Motor neuron (in vitro differentiated cells): ENCODE measurements at places on chromosomes 1 and 21.

DNA sequence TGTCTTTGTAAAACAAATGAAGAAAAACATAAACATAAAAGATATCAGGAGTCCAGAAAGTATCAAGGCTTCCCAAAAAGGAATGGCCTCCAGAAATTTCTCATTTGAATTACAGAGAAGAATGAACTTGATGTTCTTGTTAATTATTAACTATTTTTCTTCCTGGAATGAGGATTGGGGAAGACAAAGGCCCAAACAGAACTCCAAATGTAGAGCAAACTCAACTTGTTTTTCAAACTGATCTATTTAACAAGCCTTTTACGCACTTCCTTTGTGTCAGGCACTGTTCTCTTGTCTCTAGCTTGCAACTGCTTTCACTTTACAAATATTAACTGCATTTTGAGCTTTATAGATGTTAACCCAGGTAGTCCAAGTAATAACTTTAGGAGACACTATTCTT lies 45.5 kb downstream of the LAMC2 start:
- no peak for ATAC-seq

DNA sequence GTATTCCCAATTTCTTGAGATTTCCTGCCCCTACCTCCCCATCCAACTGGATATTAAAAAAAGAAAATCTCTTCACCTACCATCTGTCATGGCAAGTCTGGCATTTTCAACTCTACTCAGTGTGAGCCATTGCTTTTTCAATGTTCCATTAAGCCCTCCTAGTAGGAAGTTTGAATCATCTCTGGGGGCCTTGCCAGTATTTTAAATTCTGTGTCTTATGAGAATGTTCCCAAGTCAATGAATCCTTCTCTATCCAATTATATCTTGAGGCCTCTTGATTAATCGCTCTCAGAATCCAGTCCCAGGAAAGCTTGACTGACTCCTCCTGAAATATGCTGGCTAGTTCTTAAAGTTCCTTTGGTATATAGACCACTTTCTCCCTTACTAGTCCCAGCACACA lies 91.5 kb downstream of the NGF start:
- no peak for ATAC-seq

- no peak for ATAC-seq
Observed at GRCh38 chr1:220813013-220813412, 26.3 kb downstream of the MTARC1 start.

- no peak for ATAC-seq
Observed at GRCh38 chr1:55047611-55048010, 8.3 kb downstream of the PCSK9 start.

GRCh38 chr1:164423136-164423535 lies 135.8 kb upstream of the PBX1 start:
- no peak for ATAC-seq

DNA sequence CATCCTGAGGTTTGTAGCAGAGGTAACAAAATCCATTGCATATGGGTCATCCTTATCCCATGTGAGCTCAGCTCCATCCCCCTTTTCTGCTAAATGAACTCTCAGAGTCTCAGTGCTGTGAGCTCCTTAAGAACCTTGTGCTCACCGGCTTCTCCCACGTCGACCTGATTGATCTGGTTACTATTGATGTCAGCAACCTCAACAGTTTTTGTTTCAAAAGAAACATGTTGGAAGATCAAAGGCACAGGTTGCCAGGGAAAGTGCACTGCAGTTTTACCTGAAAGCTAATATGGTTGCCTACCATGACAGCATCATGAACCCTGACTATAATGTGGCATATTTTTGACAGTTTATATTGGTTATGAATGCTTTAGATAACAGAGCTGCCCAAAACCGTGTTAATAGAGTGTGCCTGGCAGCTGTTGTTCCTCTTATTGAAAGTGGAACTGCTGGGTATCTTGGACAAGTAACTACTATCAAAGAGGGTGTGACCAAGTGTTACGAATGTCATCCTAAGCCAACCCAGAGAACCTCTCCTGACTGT lies 131.4 kb downstream of the HS2ST1 start:
- no peak for ATAC-seq

- ATAC-seq: peak; percentile 27
Observed at GRCh38 chr1:223837206-223837605, 8.5 kb downstream of the TP53BP2 start.

- ATAC-seq: peak; percentile 66
Observed at GRCh38 chr1:25810341-25811299, 9.1 kb upstream of the MTFR1L start.

- ATAC-seq: no peak
Observed at GRCh38 chr1:145884675-145885074, 991 bp downstream of the ANKRD35 start.

DNA sequence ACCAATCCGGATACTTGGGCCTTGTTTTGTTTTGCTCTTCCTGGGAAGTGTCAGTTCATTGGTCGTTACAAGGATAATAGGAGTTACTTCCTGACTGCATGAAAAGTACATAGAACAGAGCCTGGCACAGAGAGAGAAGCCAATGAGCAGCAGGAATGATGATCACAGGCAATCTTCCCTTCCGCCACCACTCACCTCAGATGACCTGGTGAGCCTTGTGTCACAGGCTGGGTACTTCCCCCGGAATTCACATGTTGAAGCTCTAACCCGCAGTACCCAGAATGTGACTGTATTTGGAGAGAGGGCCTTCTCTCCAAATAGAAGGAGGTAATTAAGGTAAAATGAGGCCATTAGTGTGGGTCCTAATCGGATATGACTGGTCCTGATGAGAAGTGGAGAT lies 18.8 kb upstream of the GPR137B start:
- no peak for ATAC-seq
